Caco-2 (cell line): ENCODE measurements at places on chromosomes 16 and 17. TPM values are rescaled to one million over a fixed set of nuclear protein-coding genes. Genes with fewer than 3 reads are reported as not detected.

- DNase-seq: no peak
These were observed 4.0 kb downstream of the MAFG start for GRCh38 chr17:81923302-81924260.

- DNase-seq: peak; percentile 77
These were observed 8.5 kb upstream of the ICAM2 start for GRCh38 chr17:64028874-64029464.

DNA sequence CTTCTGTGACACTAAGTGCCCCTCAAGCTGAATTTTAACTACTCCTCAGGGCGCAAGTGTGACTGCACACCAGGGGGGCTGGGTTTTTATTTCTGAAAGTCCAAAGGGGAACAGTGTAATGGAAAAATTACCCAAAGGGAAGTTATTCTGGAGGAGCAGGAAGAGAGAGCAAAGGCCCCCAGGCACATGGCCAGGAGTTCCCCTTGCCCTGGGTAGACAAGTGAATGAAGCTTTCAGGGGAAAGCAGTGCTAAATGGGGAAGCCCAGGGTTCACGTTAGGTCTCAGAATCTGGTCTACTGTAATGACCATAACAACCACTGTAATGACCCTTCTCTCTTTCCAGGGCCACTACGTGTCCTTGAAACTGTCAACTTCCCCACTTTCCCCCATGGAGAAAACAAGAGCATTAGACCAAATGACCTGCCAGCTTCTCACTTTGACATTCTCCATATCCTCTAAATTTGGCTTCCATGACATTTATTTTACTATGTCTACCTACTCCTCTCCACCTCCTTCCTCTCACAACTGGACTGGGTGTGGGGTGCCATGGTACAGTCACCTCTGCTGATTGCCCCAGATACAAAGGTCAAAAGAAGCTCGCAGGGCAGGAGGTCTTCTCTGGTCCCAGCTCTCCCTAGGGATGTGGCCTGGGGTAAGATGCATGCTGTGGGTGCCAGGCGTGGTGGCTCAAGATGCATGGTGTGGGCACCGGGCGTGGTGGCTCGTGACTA lies 34.1 kb upstream of the MMP2 start:
- no peak for DNase-seq

DNA sequence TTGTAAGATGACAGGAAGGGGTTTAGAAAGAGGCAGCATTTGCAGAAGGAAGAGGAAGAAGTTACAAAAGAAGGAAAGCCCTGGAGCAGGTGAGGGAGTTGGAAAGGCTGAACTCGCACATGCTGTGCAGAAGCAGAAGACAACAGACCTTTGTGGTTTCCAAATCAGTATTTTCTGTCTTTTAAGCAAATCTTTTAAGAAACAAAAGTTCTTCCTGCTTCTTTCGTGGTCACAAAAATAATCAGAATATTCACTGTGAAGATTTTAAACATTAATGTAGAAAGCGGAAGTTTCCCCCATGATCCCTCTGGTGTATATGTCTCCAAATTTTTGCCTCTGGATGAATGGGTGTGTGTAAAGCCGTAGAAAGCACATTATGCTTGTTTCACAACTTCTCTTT lies 25.8 kb downstream of the ZNRF1 start:
- DNase-seq: no peak

Gene OMG
- not detected in 2 replicates for total RNA-seq
